ENCODE measurements at places on chromosomes 2 and 18. TPM values are rescaled to one million over a fixed set of nuclear protein-coding genes. Genes with fewer than 3 reads are reported as not detected.
A peak's percentile ranks its signal among the peaks of the same experiment; 100 is the strongest.

- no peak for DNase-seq
Observed at GRCh38 chr2:171595896-171596295, 73.6 kb downstream of the CYBRD1 start.

SERPINB4 gene
- total RNA-seq, result not detected

- DNase-seq, result no peak
Observed at GRCh38 chr2:205754924-205755321, 72.6 kb downstream of the NRP2 start.

NCKAP1 gene
- total RNA-seq, result 207 TPM

SANBR gene
- 9.8 TPM for total RNA-seq

DNA sequence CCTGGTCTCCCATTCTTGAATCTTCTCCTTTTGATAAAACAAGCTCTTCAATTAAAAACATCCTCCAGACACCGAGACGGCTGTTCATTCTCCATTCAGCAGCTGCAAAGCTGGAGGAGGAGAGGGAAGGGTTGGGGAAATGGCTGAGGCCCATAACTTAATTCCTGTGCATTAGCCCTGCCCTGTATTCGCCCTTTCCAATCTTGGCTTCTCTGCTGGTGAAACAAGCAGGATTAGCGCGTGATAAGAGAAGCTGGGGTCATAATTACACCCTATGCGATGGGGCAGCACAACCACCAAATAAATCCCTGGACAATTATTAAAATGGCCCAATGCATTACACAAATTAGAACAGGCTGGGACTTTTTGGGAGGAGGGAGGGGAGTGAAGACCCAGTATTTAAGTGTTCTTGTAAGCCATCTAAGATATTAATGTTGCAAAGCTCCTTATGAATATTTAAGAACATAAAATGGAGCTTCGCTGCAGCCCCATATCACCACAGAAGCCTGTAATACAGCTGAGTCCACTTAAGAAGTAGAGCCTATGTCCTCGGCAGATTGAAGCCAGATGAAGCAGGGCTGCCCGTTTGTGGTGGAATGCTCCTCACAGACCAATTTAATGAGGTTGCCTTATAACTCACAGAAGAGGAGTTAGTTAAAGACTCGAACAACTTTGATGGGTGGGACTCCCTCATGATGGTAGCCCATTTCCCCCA is 176.6 kb upstream of the SKOR2 start:
- no peak for DNase-seq

LOXL3 gene
- 18.9 TPM for total RNA-seq

GLI2 gene
- total RNA-seq, result 9.0 TPM

GRCh38 chr2:187956906-187957534 is 334.7 kb upstream of the GULP1 start:
- DNase-seq, result no peak

DNA sequence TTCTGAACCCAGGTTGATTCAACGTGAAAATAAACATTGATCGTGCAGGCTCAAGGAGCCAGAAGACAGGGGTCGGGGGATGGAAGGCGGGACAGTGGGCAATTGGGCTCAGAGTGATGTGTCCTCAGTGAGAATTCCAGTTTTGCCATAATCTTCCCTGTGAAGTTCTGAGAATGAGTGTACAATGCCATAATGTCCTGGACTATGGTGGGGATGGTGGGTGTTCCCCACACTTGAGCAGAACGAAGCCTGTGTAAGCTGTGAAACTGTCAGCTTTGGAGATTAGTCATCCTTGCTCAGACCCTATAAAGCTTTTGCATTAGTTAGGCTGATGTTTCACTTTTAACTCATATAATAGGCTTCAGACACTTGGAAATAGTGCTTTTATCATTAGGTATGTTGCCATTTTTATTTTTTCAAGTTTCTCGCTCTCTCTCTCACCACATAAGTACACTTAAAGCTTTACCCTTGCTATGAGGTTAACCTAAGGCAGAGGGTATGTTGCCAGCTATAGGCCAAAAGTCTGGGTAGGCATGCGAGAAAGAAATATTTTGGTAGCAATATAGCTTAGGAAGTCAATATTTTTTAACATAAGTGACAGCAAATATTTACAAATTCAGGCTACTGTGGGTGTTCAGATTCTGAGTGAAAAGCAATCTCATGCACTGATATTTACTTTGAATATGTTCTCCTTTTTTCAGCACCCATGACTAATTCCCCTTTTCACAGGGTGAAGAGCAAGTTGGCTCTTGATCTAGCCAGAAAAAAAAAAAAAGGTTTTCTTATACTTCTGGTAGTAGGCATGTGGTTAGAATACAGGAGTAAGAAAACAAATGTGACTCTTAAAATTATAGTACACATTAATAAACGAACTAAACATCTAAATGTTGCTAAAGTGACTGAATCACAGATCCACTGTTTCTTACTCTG is 47.2 kb downstream of the CDC42EP3 start:
- no peak for DNase-seq

PIGN gene
- total RNA-seq, result 32.2 TPM

BOK gene
- 11.6 TPM for total RNA-seq

NEU2 gene
- total RNA-seq, result not detected

GRCh38 chr2:107088156-107088555 is 202.2 kb upstream of the ST6GAL2 start:
- no peak for DNase-seq

- no peak for DNase-seq
Observed at GRCh38 chr2:128504246-128505149, 185.8 kb upstream of the HS6ST1 start.

ANKRD44 gene
- 62.6 TPM for total RNA-seq

- DNase-seq, result peak; percentile 56
Observed at GRCh38 chr2:29923110-29923721, 1.8 kb upstream of the ALK start.

SP9 gene
- total RNA-seq, result not detected

EMILIN1 gene
- 200 TPM for total RNA-seq

PRKCE gene
- total RNA-seq, result 23.8 TPM

GPR45 gene
- total RNA-seq, result not detected

DNA sequence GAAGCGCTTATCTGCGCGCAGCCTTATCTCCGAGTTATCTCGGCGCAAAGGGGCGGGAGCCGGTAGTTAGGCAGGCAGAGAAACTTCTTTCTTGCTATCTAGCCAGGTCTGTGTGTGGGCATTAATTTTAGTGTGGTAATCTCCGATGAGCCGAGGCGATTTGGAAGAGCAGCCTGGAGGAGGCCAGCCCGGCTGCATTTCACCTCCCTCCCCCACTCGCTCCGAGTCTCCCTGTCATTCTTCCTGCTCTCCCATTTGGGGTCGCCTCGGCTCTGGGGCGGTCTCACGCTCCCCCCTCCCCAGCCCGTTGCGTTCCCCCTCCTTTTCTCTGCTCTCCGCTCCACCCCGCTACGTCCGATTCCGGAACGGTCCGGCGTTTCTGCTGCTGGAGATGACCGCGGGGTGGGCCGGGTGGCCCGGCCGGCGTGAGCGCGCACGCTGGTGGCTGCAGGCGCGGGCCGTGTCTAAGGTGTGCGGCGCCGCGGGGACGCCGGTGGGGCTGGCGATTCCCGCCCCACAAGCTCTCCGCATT is 566 bp downstream of the GATA6 start:
- DNase-seq, result no peak

STPG4 gene
- 0.90 TPM for total RNA-seq

GRCh38 chr18:54222922-54223567 is 1.4 kb downstream of the MBD2 start:
- no peak for DNase-seq

SMYD5 gene
- total RNA-seq, result 17.9 TPM

DNA sequence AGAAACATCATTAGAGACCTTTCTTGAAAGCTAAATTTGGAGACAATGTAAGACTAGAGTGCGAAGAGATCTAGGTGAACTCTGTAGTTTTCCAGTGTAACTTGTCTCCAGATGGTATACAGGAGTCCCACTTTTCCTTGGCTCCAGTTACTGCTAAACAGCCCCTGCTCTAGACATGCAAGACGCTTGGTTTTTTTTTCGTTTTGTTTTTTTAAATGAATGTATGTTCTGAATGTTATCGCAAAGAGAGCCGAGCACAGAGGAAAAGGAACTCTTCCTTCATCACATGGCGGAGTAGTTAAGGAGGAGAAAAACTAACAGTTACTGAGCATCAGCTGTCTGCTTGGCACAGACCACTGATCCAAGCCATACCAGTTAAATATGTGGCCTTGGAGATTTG is 2.4 kb downstream of the RALB start:
- no peak for DNase-seq

DNA sequence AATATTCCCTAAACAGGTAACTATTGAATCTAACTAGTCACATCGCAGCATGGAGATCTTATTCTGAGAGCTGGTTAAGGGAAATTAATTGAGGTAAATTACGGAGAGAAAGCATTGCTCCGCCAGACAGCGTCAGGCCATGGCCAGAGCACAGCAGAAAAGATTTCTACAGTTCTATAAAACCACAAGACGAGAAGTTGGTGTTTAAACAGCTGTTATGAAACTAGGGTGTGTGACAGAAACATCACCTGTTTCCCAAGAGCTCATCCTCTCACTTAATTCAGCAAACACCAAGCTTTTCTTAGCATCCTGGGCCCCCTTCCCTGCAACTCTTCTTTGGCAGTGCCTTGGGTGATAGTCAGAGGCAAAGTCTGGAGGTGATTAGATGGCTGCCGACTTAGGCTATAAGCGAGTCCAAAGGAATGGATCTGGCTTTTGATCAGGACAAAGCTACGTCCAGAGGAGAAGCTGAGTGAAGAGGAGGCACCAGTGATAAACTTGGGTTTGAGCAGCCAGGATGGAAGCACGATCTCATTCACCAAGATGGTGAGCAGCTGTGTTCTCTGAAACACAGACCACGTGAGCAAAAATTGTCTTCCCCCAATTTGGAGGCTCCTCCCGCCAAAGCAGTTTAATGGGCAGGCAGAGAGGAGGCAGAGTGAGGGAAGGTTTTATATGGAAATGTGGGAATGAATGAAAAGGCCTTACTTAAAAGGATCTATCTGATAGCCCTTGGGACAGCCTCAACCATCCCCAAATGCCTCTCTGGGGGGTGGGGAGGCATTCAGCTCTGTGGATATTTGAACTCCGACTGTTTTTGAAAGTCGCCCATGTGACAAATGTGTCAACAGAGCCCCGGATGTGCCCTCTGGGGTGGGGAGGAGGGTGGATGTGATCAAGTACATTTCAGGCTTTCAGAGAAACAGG is 57.8 kb downstream of the PKDCC start:
- no peak for DNase-seq

GRCh38 chr2:152651834-152652233 is 65.4 kb downstream of the PRPF40A start:
- no peak for DNase-seq

EFHD1 gene
- total RNA-seq, result 85.8 TPM

SIX2 gene
- 1.7 TPM for total RNA-seq

- DNase-seq, result no peak
Observed at GRCh38 chr18:34562252-34562870, 147.7 kb upstream of the DTNA start.

DNA sequence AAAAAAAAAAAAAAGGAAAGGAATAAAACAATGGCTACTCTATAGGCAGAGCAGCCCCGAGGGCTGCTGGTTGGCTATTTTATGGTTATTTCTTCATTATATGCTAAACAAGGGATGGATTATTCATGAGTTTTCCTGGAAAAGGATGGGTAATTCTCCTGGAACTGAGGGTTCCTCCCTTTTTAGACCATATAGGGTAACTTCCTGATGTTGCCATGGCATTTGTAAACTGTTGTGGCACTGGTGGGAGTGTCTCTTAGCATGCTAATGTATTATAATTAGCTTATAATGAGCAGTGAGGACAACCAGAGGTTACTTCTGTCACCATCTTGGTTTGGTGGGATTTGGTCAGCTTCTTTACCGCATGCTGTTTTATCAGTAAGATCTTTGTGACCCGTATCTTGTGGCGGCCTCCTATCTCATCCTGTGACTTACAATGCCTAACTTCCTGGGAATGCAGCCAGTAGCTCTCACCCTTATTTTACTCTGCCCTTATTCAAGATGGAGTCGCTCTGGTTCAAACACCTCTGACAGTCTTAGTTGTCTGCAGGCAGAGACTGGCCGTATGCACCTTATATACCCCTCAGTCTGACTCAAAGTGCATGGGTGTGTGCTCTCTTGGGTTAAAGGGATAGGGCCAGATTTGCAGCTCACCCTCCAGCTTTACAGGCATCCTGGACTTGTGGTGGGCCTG is 57.7 kb downstream of the HAUS1 start:
- DNase-seq, result no peak

GRCh38 chr2:64581018-64581417 is 56.9 kb downstream of the AFTPH start:
- no peak for DNase-seq

CPS1 gene
- 5.1 TPM for total RNA-seq

GLB1L gene
- 7.1 TPM for total RNA-seq

DNA sequence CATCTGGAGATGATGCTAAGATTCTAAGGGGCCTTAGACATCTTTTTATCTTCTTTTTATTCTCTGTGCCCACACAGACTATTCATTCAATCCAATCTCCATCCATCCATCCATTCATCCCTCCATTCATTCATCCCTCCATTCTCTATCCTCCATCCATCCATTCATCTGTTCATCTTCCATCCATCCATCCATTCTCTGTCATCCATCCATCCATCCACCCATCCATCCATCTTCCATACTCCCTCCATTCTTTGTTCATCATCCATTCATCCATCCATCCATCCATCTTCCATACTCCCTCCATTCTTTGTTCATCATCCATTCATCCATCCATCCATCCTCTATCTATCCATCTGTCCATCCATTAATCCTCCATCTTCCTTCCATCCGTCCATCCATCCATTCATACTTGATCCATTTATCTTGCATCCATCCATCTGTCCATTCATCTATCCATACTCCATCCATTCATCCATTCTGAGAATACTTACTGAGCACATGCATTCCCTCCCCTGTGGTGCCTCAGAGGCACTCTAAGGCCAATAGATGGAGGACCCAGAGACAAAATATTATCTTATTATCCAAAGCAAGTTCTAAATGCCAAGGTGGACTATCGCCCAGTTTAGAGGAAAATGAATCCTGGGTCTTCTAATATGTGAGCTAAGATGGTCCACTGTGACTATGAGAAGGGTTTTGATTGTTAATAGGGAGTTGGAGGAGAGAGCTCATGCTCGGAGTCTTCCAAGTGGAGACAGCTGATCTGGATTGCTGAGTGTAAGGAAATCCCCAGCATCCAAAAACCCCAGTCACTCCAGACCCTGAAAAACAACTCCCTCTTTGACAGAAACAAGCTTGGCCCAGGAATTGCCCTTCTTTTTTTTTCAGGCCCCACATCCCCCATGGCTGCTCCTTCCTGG is 152.6 kb upstream of the MYCN start:
- DNase-seq, result no peak

AOX1 gene
- 65.5 TPM for total RNA-seq
